ENCODE measurements at places on chromosomes 5 and 9.

DNA sequence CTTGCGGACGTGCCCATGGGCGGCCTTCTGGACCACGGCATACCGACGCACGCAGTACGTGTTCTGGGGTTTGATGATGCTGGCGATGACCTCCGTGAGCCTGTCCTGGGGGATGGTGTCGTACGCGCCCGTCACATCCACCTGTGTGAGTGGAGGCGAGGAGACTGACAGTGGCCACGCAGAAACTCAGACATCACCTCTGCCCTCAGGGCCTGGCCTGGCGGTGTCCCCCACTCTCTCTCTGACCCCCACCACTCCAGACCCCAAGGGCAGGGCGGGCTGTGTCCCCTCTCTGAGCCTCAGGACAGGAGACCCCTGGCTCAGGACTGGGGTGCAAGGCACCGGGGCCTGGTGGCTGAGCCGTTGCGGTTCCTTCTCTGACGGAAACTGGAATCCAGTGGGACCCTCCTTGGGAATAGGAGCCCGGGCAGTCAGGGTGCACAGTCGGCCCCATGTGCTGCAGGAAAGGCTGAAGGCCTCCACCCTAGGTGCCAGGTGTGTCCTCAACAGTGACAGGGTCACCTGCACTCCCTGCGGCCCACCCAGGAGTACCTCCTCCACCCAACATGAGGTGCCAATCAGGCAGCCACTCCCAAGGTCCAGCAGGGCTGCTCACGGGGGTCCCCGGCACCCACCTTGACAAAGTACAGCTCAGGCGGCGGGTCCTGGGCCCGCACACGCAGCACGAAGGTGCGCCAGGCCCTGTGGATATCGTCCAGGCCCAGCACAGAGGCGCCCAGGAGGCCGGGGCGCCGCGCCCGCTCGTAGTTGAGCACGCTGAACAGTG is 16.0 kb downstream of the TERT start:
- no peak for DNase-seq

GRCh38 chr5:160209917-160210316 is 19.4 kb upstream of the FABP6 start:
- DNase-seq: no peak

DNA sequence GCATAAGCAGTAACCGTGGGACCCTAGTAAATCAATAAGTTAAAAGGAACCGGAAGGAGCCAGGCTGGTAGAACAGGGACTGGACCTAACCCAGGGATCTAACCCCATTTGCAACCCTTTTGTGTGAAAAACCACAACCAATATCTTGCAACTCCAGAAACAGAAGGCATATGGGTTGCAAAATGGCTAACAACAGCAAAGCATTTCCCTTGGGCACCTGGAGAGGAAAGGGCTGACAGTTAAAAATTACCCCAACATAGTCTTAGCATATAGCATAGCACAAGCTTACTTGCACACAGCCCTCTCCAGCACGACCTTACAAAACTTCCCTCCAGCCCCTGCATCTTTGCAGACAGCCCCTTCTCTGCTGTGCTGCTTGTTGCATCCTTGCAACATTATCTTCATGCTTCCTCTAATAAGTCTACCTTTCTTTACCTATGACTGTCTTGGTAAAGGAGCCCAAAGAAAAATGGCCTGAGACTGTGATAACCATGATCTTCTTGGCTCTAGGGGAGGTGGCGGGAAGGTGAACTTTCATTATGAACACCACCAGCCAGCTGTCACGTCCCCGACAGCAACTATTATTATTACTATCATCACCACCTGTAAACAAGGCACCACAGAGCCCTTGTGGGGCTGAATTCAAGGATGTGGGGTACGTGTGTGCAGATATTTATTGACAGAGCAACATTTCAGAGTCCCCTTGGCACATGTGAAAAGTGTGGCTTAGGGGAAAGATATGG is 49.8 kb downstream of the PRRC1 start:
- DNase-seq: no peak

GRCh38 chr5:33312571-33313549 is 127.9 kb upstream of the TARS1 start:
- no peak for DNase-seq

GRCh38 chr5:55134053-55134722 is 25.8 kb upstream of the GPX8 start:
- DNase-seq: no peak

- DNase-seq: no peak
Measured at GRCh38 chr9:76817489-76817888, 53.3 kb downstream of the PCA3 start.

DNA sequence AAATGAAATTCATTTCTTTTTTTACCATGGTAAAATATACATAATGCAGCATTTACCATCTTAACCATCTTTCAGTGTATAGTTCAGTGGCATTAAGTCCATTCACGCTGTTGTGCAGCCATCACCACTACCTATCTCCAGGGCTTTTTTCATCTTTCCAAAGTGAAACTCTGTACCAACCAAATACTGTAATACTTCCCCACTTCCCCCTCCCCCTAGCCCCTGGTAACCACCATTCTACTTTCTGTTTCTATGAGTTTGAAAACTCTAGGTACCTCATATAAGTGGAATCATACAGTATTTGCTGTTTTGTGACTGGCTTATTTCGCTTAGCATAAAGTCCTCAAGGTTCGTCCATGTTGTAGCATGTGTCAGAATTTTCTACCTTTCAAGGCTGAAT is 23.4 kb downstream of the SPAAR start:
- no peak for DNase-seq

DNA sequence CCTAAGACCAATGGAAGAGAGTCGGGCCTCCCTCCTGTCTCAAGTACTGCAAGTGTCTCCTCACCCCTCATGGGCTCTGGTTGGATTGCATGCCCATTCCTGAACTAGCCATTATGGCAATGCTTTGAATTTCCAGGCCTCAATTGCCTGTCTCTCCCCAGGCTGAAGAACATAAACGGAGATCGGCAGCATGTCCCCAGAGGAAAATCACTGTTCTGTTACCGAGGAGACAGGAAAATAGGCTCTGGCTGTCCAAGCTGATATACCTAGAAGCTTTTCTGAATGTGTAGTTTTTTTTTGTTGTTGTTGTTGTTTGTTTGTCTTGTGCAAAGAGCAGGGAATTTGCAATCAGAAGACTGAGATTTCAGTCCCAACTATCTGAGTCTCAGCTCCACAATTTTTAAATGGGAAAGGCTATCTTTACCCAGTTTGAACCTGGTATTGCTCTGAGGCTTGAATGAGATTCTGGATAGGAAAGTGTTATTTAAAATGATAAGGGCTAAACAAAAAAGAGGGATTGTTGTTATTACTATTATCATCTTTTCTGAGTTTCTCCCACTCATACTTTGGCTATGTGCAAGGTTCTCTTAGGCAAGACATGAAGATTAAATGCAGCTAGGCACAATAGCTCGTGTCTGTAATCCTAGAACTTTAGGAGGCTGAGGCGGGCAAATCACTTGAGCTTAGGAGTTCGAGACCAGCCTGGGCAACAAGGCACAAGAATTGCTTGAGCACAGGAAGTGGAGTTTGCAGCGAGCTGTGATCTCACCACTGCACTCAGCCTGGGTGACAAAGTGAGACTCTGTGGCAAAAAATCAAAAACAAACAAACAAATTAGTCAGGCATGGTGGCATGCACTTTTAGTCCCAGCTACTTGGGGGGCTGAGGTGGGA is 77.2 kb upstream of the KLF9 start:
- DNase-seq: no peak

DNA sequence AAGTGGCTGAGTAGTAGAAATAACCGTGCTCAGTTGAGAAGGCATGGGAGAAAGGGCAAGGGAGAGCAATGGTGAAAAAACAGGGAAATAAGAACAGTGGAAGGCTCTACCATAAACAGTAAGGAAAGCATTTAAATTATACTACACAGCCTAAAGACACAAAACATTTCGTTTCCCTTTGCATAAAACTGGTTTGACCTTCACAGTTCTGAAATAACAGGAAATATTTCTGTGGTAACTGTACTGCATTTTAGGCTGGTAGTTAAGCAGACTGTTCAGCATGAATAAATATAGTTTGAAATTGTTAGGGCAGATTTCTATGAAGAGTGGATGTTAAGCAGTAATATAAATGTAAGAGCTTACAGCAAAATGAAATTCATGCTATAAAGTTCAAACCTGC is 147.5 kb downstream of the CSNK1G3 start:
- no peak for DNase-seq

GRCh38 chr5:137587919-137588318 is 88.8 kb upstream of the SPOCK1 start:
- no peak for DNase-seq

- DNase-seq: no peak
Measured at GRCh38 chr5:67030289-67031056, 166.1 kb downstream of the CD180 start.

GRCh38 chr5:112634796-112635195 is 102.9 kb upstream of the APC start:
- no peak for DNase-seq

GRCh38 chr9:19615036-19615624 is 173.7 kb downstream of the SLC24A2 start:
- no peak for DNase-seq

- DNase-seq: no peak
Measured at GRCh38 chr5:148666353-148666752, 12.0 kb upstream of the HTR4 start.

DNA sequence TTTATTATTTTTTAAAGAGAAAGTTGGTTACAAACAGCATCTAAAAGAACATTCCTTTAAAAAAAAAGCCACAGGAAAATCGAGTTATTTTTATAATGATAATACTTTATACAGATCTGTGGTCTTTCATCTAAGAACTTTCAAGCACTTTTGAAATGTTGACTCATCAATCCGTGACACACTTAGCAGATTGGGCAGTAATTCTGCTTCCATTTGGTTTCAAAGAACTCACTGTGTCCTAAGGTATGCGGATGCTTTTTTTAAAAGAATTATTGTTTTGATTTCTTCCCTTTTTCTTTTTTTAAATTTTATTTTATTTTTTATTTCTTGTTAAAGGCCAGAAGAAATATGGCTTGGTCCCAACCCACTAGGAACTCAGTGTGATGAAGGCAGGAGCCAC is 147.8 kb downstream of the AOPEP start:
- DNase-seq: no peak

DNA sequence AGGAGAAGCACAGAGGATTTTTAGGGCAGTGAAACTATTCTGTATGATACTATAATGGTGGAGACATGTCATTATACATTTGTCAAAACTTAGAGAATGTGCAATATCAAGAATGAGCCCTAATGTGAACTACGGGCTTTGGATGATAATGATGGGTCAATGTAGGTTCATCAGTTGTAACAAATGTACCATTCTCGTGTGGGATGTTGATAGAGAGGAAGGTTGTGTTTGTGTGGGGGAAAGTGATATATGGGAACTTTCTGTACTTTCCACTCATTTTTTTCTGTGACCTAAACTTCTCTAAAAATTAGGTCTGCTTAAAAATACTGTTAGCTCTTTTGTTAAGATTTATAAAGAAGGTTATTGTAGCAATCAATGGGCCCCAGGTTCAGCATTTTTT is 138.9 kb downstream of the SPATA31D1 start:
- DNase-seq: no peak

Data from hypothalamus (tissue), 51 donors.